CD4-positive, alpha-beta T cell treated with Interleukin-15 for 4 hours (primary cell): ENCODE measurements at places on chromosomes 1 and 21.

DNA sequence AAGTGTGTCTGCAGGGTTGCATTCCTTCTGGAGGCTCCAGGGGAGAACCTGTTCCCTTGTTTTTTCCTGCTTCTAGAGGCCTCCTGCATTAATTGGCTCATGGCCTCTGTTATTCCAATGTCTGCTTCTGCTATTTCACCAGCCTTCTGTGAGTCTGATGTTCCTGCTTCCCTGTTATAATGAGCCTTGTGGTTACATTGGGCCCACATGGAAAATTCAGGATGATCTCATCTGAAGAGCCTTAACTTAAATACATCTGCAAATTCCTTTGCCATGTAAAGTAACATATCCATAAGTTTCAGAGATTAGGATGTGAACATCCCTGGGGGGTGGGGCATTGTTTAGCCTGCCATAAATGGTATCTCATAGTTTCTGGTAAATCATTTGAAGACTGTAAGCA, 181.1 kb downstream of the RWDD3 start:
- no peak for DNase-seq

DNA sequence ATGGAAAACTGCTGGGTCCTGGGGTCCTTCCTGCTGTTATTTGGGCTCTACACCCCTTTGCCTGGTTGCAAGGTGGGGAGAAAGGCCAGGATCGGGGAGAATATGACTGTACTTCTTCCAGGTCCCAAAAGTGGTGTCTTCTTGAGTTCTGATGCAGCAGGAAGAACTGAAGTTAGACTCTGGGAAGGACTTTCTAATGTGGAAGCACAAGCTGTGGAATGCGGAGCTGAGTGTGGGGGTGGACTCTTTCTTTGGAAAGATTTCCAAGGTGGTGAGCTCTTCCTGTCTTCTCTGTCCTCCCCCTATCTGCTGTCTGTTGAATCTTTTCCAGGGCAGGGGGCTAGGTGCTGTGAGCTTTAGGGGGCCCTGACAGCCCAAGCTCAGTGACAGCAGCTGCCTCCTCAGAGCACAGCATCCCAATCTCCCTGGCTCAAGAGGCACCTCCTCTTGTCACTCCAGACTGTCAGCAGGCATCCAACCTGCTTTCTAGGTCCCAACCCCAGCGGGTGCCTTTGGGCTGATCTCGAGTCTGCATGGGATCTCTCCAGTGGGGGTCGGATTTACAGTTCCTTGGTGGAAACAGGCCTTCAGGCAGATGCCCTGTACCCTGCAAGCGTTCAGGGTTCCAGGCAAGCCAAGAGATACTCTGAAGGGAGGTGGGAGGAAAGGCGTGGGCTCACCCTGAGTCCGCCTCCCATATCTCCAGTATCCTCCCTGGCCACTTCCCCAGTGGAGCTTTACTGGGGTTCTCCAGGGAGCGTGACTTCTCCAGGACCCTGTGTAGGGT, 23.2 kb downstream of the ADORA1 start:
- DNase-seq: no peak

DNA sequence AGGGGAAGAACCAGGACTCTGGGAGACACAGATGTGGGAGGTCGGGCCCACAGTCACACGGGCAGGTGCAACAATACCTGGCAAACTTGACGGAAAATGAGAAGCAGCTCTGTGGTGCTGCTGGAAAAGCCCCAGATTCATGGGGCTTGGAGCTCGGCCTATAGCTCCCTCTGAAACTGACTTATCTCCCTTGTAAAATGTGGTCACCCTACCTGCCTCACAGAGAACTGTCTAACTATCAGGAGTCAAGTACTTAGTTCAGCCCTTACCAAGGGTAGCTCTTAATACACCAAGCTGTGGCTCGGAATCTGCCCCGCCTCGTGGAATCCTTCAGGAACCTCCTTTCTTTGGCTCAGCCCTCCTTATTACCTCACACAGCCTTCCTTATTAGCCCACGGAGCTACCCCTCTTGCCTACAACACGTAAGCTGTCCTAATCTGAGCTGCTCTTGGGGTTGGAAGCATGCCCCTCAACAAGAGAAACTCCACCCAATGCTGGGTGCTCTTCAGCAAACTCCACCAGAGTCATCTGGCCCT, 68.9 kb downstream of the MRPL37 start:
- no peak for DNase-seq

DNA sequence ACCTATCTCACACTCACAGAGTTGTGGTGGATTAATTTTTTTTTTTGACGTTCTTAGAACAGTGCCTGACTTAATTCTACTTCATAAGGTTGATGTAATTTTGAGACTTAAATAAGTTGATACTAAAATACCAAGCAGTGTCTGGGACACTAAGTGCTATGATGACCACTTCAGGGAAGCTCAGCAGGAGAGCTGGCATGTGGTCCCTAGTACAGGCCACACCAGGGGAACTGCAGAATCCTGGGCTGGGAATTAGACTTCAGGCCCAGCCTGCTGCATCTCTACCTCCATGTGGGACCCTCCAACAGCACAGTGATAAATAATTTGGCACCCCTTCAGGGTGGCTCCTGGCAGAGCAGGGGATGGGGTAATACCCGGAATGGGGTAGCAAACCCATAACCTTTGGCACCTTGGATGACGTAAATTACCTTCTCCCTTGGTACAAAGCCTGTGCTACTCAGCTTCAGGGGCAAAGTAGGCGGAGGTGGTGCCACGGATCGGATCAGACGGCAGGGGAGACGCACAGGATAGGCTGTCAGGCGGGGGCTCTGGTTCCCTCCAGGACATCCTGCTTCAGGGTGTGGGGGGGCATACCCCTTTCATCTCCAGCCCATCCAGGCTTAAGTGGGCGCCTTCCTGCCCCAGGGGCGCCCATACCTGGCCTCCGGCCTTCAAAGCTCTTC, 4.8 kb downstream of the MFSD2A start:
- DNase-seq: no peak

DNA sequence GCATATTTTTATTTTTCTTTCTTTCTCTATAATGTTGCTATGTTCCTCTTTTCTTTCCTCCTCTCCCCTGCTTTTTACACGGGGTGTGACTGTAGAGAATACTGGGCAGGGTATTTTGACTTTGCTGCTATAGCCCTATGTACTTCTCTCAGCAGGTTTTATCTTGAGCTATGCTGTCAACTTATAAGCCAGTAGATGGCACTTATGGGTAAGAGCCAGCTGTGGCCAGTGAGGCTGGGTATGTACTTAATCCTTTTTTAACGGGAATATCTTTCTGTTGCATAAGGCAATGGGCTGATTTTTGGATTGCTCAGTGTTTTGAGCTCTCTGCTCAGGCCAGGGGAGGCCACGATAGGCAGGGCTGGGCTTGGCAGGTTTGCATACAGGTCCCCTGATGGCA, 99.0 kb downstream of the KCNK2 start:
- DNase-seq: no peak
